ENCODE measurements at places on chromosomes 6 and 20.

GRCh38 chr20:8132484-8133309 lies 631 bp downstream of the PLCB1 start:
- DNase-seq, result no peak

GRCh38 chr20:19073584-19074218 lies 138.7 kb upstream of the SLC24A3 start:
- no peak for DNase-seq

- no peak for DNase-seq
Measured at GRCh38 chr20:41563087-41563486, 55.1 kb downstream of the CHD6 start.

DNA sequence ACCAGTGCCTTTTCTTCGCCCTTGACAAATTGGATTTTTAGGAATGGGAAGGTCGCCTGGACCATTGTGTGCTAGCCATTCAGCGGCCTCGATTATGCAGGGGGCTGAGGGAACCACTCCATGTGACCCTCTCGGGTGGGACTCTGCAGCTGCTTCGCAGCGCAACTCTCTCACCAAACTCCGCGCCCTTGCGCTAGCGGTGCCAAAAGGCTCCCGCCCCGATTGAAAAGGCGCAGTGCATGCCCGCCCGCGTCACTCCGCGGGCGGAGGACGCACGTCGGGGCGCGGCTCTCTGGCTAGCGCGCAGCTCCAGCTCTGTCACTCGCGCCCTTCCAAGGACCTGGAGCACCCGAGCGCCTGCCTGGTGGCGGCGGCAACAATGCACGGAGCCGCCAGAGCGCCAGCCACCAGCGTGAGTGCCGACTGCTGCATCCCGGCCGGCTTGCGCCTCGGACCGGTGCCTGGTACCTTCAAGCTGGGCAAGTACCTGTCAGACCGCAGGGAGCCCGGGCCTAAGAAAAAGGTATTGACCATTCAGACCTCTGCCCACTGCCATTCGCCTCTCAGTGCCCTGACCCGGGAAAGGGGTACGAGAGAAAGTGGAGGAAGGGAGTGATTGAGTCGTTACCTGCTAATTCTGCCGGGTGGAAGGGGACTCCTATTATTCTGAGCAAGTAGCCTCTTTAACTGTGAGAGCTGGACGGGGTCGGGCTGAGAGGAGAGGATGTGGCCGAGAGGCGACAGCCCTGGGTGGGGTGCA lies at the start of gene PRDM13:
PRDM13 (plus strand) TSS at position 178 of the 760 bp plus-strand sequence; CDS start at position 380, 202 bp downstream.
- DNase-seq, result no peak

- DNase-seq, result no peak
Measured at GRCh38 chr6:163113358-163113962, 301.1 kb upstream of the QKI start.

GRCh38 chr6:16816891-16817290 lies 55.6 kb upstream of the ATXN1 start:
- DNase-seq, result no peak

DNA sequence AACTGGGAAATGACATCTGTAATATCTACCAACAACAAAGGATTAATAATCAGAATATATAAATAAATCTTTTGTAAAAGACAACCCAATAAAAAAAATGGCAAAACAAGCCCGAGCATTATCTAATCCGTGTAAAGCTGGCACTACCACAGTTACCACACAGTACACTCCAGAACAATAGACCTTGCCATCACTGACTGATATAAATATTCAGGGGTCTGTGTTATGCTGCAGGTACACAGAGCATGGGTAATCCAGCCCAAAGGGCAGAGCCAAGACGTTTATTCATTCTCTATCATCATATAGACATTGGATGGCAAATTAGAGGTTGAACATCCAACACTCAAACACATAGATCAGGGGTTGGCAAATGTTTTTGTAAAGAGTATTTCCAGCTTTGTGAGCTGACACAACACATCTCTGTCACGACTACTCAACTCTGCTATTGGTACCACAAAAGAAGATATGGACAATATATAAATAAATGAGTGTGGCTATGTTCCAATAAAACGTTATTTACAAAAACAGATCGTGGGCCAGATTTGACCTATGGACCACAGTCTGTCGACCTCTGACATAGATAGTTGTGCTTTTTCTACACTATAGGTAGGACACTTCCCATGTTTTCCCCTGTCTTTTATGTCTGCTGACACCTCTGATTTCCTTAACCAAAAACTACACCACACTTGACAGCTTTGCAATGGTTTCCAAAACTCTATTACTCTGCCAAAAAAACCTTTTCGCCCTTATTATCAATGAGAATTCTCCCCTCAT lies 4.5 kb downstream of the NCOA6 start:
- DNase-seq, result no peak

Data from Caco-2 (cell line).